Fibroblast of lung (primary cell): ENCODE measurements at places on chromosomes 3 and 15. TPM values are rescaled to one million over a fixed set of nuclear protein-coding genes. Genes with fewer than 3 reads are reported as not detected.

The NOX5 gene
- total RNA-seq: under 0.01 and 0.33 TPM in 2 replicates

The ATP10A gene
- 5.1 and 12.7 TPM in 2 replicates for total RNA-seq

The EIF4E3 gene
- total RNA-seq: 1.8 and 2.6 TPM in 2 replicates

The COL6A5 gene
- total RNA-seq: under 0.01 and 0.66 TPM in 2 replicates
